ENCODE measurements at places on chromosomes 7 and 10.

DNA sequence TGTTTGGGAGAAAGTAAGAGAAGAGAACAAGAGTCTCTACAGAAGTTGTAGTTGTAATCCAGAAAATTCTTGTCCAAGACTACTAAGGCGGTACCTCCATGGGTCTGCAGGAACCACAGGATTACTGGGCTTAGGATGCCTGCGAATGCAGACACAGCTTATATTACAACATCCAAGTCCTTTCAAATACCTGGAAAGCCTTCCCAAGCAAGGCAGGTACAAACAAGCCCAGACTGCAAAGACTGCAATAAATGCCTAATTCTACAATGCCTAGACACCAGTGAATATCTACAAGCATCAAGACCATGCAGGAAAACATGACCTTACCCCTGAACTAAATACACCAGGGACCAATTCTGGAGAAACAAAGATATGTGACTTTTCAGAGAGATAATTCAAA lies 178.2 kb downstream of the ARL4A start:
- no peak for DNase-seq

- no peak for DNase-seq
These were observed 99.8 kb downstream of the TES start for GRCh38 chr7:116310141-116310540.

DNA sequence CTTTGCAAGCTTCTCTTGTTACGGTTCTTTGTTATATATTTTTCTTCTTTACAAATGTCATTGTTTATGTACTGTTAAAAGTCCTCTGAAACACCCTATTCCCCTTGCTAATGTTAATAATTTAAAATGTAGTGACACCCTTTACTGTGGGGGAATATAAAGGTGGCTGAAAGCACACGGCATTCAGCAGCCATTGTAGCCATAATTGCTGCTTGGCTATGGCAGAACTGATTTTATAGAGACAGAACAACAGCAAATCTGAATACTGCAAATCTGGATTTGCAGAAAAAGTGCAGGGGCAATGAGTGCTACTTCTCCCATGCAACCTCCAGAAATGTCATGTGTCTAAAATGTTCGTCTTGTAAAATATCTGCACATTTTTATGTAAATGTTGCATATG lies 3.7 kb upstream of the WASL start:
- DNase-seq: no peak

GRCh38 chr7:64639267-64640001 lies 26.5 kb upstream of the ZNF107 start:
- DNase-seq: no peak

DNA sequence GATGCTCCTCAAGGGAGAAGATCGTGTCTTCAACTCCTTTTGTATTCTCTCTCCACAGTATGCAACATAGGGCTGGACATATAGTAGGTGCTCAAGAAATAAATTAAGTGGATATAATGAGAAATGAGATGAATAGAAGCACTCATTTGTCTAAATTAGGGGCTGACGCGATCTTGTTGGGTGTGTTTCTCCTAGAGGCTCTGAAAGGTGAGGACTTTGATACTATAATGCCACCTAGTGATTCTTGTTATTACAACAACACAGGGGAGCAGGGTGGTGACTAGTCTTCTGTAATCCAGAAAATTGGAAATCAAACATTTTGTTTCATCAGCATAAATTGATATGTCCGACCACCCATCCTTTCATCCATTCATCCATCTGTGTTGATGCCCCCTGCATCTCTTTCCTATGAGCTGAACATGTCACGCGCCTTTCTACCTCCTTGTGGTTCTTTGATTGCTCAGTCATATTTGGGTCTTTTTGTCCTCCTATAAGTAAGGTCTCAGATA lies 3.5 kb upstream of the CFAP58 start:
- no peak for DNase-seq

GRCh38 chr10:30074933-30075332 lies 15.5 kb upstream of the JCAD start:
- DNase-seq: no peak

GRCh38 chr10:103838862-103839518 lies 16.4 kb downstream of the SH3PXD2A start:
- no peak for DNase-seq

- no peak for DNase-seq
These were observed 81.2 kb downstream of the PARP12 start for GRCh38 chr7:139981511-139981895.

DNA sequence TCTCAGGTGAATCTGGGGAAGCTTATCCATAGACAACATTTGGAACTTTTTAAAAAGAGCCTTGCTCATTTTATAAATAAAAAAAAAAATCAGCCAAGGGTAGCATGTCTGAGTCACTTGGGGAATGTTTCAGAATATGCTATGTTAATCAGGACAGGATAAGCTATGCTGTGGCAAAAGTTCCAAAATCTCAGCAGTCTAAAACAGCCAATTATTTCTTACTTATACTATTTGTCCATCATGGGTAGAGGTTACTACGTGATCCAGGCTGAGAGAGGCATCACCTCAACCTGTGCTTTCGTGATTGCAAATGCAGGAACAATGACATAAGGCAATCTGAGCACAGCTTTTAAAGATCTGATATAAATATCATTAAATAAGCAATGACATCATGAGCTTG lies 6.5 kb downstream of the SLC13A1 start:
- no peak for DNase-seq

DNA sequence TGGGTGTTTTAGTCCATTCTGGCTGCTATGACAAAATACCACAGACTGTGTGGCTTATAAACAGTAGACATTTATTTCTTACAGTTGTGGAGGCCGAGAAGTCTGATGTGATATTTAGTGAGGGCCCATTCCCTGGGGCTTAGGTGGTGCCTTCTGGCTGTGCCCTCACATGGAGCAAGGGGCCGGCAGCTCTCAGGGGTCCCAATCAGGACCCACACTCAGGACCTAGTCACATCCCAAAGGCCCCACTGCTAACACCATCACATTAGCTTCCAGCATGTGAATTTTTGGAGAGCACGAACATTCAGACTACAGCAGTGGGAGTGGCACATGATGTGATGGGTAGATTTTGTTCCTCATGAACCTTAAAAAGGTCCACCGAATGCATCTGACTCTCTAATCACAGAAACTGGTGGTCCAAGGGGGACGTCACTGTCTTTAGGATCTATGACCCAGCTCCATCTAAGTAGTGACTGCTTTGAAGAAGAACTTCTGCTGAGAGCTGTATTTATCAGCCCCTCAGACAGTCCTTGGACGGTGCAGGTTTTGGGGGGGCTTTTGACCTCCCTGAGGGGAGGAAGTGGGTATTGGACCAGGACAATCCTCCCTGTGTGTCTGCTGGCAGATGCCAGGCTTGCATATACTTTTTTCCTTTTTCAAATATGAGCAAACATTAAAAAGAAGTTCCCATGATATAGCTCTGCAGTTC lies 154.5 kb upstream of the ZNF32 start:
- no peak for DNase-seq

DNA sequence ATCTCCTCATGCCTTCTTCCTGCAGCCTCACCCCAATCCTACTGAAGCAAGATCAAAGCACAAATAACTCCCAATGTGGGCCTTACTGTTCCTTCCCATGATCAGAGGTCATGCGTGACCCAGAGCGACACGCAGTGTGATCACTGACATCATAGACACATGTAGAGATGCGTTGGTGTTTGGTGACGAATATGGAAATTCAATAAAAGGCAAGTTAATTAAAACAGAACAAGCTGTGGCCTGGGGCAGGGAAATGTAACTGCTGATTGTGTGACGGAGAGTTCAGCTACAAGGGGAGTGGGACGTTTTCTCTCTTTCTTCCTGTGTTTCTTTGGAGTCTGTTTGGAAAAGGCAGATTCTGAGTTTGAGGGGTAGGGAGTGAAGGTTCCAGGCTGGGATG lies 34.8 kb upstream of the CARD11 start:
- no peak for DNase-seq

DNA sequence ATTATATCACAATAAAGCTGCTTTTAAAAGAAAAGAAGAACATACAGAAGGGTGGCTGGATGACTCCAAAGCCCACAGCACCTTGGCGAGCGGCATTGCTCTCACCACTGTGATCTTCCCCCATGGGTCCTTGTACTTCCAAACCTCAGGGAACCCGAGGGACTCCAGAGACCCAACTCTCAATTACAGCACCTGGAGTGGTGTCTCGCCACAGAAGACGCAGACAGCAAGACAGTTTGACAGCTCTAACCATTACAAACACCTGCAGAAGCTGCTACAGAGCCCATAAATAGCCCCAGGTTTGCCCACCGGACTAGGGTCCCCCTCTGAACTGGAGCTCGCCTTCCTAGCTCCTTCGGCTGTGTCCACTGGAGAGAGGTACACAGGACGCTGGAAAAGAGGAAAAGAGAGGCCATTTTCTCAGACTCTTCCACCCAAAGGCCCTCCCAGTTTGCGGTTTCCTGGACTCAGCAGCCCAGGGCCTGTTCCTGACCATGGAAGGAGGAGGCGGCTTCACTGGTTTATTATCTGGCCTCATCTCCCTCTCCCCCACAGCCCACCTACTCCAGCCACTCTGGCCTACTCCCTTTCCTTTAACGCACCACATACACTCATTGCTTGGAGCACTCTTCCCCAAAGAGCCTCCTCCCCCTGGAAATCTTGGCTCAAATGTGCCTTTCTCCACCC lies 1.9 kb downstream of the PIK3AP1 start:
- DNase-seq: no peak

DNA sequence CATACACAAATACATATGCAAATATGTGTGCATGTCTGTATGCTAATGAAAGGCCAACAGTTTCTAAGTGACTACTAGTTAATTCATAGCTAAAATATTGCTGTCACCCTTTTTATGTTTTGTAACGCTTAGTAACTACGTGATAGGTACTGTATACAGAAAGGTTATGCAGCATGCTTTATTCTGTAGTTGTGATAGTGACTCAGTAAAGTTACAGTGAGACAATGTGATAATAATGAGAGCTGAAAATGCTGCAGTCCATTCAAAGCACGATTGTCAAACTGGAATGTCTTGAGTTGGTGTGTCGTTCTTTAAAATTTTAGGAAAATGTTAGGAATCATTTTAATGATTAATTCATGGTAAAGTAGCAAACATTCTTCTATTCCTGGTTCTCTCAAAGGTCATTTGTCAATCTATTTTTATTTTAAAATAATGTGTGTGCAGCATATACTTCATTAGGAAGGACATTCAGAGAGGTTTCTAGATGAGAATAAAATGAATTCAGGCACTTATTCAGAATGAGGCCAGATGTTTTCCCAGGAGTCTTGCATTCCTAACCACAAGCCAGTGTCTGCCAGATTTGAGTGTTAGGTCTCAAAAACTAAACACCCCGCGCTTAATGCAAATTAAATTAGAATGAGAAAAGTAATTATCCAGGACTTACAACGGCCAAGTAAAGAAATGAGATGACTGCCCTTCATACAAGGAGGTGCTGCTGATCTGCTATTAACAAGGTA lies 408.8 kb upstream of the FZD8 start:
- DNase-seq: no peak

GRCh38 chr10:114271779-114272167 lies 32.7 kb downstream of the VWA2 start:
- DNase-seq: no peak

GRCh38 chr7:127730658-127731276 lies 78.8 kb downstream of the SND1 start:
- DNase-seq: no peak

DNA sequence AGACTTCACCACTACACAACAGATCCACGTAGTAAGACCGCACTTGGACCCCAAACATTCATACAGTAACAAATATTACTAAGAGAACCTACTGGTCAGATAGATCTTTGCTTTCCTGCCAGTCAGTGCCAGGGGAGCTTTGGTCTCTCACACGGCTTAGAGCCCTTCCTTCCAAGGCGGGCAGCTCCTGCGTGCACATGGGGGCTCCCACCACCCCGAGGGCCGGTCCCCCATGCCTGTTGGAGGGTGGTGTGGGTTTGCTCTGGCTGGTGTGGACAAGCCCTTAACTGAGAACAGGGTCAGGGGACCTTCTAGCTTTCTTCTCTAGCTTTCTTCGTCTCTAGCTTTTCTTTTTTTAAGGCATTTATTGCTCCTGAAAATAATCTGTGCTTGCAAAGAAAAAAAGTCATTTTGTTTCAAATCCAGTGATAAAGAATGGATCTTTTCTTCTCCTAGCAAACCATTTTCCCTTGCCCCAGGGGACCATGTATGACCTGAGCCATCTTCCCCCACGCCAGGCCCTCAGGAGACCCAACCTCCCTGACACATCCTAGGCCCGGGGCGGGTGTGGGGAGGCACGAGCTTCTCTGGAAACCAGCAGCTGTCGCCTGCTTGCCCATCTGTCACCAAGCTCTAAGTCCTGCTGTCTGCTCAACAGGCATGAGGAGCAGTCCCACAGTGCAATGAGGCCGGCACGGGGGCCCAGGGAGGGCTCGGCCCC lies 591.1 kb downstream of the PTPRN2 start:
- DNase-seq: no peak

DNA sequence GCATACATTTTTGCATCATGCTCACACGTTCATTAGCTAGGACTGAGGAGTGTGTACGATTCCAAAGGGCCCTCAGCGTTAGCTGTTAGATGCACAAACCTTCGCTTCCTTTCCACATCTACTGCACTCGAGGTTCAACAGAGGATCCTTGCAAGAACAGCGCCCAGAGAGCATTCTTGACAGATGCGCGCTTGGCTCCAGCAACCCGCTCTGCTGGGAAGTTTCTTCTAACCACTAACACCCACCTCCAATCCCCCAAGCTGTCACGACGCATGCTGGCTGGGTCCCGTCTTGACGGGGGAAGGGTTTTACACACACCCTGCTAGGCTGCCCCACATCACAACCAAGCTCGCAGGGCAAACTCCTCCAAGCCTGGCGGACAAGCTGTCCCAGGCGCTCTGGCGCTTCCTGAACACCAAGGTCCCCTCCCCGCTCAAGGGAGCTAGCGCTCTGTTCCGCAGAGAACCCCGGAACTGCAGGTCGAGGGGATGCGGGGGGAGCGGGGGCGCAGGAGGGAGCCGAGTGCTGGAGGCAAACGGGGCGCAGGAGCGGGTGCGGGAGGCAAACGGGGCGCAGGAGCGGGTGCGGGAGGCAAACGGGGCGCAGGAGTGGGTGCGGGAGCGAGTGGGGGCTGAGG lies 653 bp upstream of the ADRB1 start:
- no peak for DNase-seq

DNA sequence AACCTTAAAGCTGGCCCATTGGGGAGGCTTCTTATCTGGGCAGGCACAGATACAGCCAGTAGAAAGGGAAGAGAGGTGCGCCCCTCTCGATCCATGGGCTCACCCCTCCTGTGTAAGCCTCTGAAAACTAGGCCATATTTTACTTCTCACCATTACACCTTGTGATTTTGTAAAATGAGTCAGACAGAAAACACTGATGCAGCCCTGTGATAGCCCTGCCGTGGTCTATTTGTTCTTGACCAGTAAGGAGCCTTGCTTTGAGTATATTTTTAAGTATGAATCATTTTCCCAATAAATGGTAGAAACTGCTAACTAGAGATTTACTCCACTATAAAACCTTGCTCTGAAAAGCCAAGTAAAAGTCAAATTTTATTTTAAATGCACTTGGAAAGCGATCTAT lies 329.8 kb upstream of the MBL2 start:
- DNase-seq: no peak

DNA sequence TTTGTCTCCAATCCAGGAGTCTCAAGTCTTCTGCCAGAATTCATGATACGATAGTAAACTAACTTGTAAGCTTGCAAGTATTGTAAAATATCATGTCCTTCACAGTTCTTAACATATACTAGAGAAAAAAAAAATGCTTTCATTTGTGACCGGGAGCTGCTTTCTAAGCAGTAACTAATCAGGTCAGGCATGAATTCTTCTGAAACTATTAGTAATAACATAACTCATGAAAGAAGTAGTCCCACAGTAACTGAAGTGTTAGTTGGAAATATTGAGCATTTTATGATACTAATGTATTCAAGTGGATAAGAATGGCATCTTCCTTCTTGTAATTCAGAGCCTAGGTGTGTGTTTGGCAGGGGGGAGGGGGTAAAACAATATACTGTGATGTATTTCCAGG lies 665.6 kb downstream of the DNAJB9 start:
- no peak for DNase-seq
